NCI-H146 (cell line): ENCODE measurements at places on chromosomes 5 and 9.

- no peak for DNase-seq
Measured at GRCh38 chr5:68352166-68352565, 136.6 kb downstream of the PIK3R1 start.

DNA sequence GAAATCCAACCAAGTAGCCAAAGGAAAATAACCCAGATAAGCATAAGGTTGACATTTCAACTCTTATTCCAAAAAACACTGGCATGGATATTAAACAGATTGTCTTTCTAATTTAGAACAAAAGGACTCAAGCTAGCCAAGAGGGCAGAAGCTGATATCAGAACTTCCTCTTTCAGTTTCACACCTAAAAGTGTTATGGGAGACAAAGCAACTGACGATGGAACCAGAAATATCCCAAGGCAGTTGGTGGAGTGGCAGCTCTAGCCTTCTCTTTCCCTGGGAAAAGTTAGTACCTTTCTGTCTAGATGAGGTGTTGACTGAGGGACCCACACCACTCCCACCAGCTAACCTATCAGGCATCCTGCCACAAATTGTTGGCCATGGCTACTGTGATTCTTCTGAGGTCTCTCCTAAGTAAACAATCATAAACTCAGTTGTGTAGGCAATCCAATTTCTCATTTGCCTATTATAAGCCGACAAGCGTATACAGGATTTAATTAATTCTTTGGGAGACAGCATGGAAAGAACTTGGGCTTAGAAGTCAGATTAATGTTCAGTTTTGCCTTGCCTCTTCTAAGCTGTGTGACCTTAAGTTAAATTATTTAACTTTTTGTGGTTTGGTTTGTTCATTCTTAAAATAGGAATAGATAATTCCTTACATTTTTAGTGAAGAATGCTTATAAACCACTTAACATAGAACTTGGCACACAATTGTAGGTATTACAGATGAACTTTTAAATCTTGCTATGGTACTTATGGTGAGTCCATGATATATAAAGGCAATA, 110.9 kb upstream of the ADAMTSL1 start:
- DNase-seq, result no peak

DNA sequence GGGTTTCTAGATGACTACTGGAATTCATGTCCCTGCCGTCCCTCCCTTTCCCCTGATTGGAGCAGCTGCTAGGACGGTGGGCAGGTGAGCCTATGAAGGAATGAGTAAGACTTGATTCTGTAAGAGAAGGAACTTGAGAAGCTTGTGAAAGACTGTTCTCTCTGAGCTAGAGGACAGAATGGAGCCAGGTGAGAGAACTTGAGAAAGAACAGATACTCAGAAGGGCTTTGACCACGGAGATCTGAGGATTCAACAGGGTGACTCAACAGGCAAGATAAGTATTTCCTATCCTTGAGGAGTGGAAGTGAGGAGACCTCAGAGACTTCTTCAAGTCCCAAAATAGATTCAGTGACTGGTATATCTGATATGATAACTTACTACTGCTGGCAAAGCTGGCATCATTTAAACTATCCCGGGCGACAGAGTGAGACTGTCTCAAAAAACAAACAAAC, 41.9 kb downstream of the HSDL2 start:
- no peak for DNase-seq

- DNase-seq, result peak; percentile 8
Measured at GRCh38 chr9:127921557-127922120, 4.8 kb upstream of the ST6GALNAC4 start.

- DNase-seq, result no peak
Measured at GRCh38 chr9:93465855-93466254, 12.5 kb upstream of the FAM120AOS start.

GRCh38 chr9:4922730-4923129, 62.3 kb upstream of the JAK2 start:
- DNase-seq, result no peak

GRCh38 chr9:104173067-104173466, 79.0 kb downstream of the SMC2 start:
- no peak for DNase-seq

DNA sequence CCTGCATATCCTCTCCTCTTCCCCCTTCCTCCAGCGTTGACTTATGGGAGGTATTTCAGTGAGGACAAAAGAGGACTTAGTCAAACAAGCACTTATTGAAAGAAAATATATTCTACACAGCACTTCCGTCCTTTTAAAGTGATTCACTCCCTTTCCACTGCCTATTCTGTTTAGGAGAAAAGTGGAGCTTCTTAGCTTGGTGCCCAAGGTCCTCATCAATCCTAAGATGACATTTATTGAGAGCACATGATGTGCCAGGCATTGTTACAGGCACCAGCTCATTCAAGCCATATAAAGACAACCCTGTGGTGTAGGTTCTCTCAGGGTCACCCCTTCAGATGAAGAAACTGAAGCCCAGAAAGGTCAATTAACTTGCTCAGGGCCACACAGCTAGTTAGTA, 95.9 kb downstream of the KCNIP1 start:
- no peak for DNase-seq

GRCh38 chr5:157710431-157710830, 20.8 kb upstream of the THG1L start:
- DNase-seq, result no peak

GRCh38 chr5:175872287-175873087, 1.1 kb downstream of the CPLX2 start:
- DNase-seq, result peak; percentile 30

DNA sequence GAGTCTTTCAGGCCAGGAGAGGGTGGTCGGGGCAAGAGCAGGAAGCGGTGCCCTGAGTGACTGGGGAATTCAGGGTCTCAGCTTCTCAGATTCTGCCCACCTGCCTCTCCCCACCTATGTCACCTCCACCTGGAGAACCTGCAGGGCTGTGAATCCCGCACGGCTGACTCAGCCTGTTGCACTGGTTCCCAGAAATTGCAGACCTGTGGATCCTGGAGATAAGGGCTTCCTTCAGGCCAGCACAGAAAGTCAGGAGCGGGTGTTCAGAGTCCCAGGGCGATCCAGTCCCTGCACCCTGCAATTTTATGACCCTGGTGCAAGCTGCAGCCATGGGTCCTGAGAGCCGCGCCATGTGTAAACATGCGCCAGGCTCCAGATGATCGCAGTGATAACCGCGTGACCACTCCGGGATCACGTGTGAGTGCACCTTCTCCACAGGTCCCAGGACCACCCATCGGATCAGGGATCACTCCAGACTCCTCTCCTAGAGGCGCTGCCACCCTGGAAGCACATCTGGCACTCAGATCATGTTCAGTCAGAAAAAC, 17.8 kb downstream of the IRX4 start:
- peak; percentile 24 for DNase-seq

DNA sequence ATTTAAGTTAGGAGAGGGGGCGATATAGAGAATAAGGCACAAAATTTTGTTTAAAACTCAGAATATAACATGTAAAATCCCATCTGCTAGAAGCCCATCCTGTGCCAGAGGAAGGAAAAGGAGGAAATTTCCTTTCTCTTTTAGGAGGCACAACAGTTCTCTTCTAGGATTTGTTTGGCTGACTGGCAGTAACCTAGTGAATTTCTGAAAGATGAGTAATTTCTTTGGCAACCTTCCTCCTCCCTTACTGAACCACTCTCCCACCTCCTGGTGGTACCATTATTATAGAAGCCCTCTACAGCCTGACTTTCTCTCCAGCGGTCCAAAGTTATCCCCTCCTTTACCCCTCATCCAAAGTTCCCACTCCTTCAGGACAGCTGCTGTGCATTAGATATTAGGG, 18.3 kb downstream of the MOCS2 start:
- no peak for DNase-seq

DNA sequence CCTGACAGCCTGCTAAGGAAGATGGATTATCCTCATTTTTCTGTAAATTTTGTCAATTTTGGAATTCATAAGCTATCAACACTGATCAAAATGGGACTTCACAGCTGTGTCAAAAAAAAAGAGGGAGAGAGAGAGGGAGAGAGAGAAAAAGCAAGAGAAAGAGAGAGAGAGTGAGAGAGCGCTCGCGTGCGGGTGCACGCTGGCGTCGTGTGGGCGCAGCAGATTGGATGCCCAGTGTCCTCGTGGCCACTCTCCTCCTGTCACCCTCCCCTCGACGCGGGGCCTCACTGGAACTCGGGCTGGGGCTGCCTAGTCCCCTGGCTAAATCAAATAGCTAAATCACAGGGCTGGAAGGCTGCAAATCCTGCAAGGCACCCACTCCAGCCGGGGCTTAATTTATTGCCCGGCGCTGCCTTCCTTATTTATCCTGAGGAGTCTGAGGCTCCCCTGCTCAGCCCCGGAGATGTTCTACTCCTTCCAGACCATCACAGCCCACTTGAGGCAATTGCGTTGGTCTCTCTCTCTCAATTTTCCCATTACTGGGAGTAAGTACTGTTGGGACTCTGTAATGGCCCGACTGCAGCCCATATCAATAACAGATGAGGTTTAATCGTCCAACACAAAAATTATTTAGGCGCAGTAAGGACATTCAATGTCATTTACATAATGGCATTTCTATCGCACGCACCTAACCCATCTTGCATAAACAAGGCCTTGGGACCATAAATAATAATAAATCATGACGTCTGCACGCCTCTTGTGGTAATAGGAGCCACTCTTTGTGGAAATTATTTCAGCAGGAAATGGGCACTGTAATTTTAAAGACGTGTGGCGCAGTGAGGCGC, 94.2 kb downstream of the PAX5 start:
- no peak for DNase-seq
